ENCODE measurements at places on chromosomes 3 and 15. TPM values are rescaled to one million over a fixed set of nuclear protein-coding genes. Genes with fewer than 3 reads are reported as not detected.

The ANKUB1 gene
- not detected for total RNA-seq

The ATP8B4 gene
- total RNA-seq, result not detected

The ARPC4 gene
- 179 TPM for total RNA-seq

The CYP1A2 gene
- total RNA-seq, result not detected

The LRRC2 gene
- total RNA-seq, result under 0.01 TPM

The KBTBD8 gene
- 3.0 TPM for total RNA-seq

The EFCAB12 gene
- total RNA-seq, result not detected

The LSAMP gene
- not detected for total RNA-seq

The SLC28A2 gene
- total RNA-seq, result not detected

The SUSD5 gene
- total RNA-seq, result 9.3 TPM

The NIPA2 gene
- 74.0 TPM for total RNA-seq

The CSTA gene
- not detected for total RNA-seq

The TOPAZ1 gene
- total RNA-seq, result not detected

The SLC15A2 gene
- total RNA-seq, result under 0.01 TPM

The ARID3B gene
- total RNA-seq, result 1.9 TPM

The CCDC9B gene
- total RNA-seq, result 10.8 TPM

The CAV3 gene
- total RNA-seq, result not detected

The ZNF662 gene
- total RNA-seq, result 0.81 TPM

The INO80 gene
- total RNA-seq, result 12.6 TPM

The ADAMTS9 gene
- 64.8 TPM for total RNA-seq

The ADAMTS7 gene
- total RNA-seq, result 11.2 TPM

The BCHE gene
- 24.3 TPM for total RNA-seq

The CLRN1 gene
- not detected for total RNA-seq

All from bladder microvascular endothelial cell (primary cell).